ENCODE measurements at places on chromosomes 3 and 15.

GRCh38 chr3:54358969-54359694, 236.8 kb downstream of the CACNA2D3 start:
- DNase-seq = no peak

GRCh38 chr15:25932696-25933095, 69.6 kb upstream of the ATP10A start:
- DNase-seq = no peak

GRCh38 chr3:117958027-117958426, 1076.6 kb downstream of the IGSF11 start:
- no peak for DNase-seq

DNA sequence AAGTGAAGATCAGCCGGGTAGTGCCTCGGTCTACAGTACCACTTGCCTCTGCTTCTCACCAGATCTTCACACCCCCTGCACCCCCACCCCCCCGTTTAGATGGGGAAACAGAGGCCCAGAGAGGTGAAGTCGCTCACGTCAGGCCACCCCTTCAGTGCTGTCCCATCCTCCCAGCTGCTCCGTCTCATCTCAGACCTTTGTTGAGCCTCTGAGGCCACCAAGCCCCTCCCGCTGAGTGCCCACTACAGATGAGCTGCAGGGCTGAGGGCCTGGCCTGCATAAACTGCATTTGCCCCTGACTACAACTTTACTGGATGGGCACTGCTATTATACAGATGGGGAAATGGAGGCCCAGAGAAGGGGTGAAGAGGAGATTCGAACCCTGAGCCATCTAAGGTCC, 35.8 kb downstream of the ADAMTS7 start:
- DNase-seq = no peak

- no peak for DNase-seq
Measured at GRCh38 chr3:32354362-32354778, 37.3 kb upstream of the CMTM7 start.

DNA sequence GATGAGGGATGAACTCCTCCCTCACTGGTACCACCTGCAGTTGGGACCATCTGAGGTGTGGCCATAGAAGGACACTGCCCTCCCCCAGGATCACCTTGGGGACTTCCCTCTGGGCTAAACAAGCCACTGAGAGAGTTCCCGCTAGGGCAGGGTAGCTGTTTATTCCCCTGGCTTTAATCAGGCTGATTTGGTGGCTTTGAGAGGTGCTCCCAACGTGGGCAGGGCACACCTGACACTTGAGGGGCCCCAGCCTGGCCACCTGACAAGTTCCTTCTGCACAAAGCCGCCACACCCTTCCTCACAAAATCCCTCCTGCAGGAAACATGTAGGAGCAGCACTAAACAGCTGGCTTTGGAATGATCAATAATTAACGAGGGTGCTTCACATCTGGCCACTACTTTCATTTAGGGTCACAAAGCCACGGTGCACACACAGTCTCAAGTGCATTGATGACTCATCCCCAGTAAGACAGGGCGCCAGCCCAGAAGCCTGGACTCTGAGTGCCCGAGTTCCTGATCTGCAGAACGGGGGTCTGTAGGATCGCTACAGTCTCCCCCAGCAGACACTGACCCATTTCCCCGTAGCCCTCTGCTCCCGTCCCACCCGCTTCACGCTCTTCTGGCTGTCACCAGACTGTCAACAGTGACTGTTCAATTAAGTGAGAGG, 75.1 kb downstream of the ATP10A start:
- no peak for DNase-seq

- no peak for DNase-seq
Measured at GRCh38 chr3:123169492-123169929, 32.2 kb upstream of the SEC22A start.

GRCh38 chr3:62403765-62404164, 30.4 kb upstream of the FEZF2 start:
- DNase-seq = no peak

- no peak for DNase-seq
Measured at GRCh38 chr3:197431346-197431910, 124.3 kb downstream of the BDH1 start.

GRCh38 chr3:41143421-41144031, 55.8 kb upstream of the CTNNB1 start:
- DNase-seq = no peak

- DNase-seq = no peak
Measured at GRCh38 chr15:60223176-60223575, 174.6 kb downstream of the ANXA2 start.

DNA sequence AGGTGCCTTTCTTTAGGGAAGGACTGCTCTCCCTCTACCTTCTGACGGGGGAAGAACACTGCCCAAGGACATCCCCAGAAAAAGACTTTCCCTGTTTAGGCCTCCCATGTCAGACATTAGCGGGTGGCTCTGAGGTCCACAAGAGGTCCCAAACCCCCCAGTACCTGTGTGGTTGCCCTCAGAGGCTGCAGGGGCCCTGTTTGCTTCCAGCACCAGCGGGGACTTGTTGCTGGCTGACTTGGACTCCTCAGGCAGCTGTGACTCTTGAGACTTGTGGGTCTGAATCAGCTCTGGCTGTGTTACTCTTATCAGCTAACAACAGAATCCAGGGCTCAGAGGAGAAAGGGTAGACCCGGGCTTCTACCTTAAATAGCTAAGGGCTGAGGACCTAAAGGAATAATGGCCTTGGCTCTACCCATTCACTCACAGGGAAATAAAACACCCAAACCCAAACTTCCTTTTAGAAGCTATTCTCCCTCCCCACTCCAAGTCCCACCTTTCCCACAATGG, 39.2 kb downstream of the SEMA3G start:
- DNase-seq = no peak

DNA sequence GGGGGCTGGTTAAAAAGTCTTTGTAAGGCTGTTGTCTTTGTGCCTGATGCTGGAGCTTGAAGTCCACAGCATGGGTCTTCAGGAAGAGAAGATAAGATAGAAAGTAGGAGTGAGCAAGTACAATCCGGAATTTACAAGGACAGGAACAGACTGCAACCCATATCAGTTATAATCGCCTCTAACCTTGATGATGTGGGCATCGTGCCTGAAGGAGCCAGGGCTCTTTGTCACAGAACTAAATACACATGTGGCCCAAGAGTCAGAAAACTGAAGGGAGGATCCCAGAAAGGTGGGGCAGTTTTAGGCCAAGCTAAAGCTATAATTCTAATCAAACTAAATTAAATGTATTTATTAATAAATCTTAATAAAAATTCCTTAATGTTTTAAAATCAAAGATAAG, 132.2 kb downstream of the TMCO5A start:
- DNase-seq = no peak

DNA sequence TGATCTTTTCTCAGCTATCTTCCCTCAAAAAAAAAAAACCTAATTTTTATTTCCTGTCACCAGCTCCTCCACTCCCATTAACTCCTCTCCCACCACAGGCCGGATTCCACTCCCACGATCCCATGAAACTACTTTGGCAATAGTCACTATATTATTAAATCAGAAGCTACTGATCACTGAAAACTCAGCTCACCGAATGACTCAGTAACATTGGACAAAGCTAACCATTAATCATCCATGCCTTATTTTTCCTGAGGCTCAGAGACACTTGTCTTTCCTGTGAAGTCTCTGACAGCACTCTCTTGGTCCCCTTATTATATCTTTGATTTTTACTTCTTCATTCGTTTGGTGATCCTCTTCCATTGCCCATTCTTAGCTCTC, 260.2 kb downstream of the CGGBP1 start:
- no peak for DNase-seq

GRCh38 chr3:50272911-50273688, 4.2 kb downstream of the SEMA3B start:
- peak; percentile 93 for DNase-seq

GRCh38 chr15:55789066-55789660, 46.2 kb upstream of the PRTG start:
- DNase-seq = peak; percentile 32

GRCh38 chr3:183339461-183340086, 86.5 kb downstream of the B3GNT5 start:
- no peak for DNase-seq

DNA sequence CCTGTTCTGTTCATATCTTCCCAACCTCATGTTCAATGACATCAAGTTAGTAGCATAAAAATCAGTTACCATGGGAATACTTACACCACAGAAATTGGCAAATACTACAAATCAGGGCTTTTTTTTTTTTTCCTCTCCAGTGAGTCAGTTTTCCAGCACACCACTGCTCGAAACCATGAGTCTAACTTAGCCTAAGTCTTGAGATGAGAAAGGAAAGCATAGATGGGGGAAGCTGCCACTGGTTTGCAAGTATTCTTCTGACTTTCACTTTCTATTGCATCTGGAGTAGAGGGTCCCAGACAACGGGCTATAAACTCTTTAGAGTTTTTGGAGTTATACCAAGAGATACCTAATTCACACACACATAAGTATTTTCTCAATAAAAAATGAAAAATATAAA, 416.1 kb upstream of the LMCD1 start:
- no peak for DNase-seq

- DNase-seq = no peak
Measured at GRCh38 chr3:136920904-136921611, 36.7 kb upstream of the IL20RB start.

- DNase-seq = no peak
Measured at GRCh38 chr3:70603103-70603502, 290.7 kb upstream of the MDFIC2 start.

DNA sequence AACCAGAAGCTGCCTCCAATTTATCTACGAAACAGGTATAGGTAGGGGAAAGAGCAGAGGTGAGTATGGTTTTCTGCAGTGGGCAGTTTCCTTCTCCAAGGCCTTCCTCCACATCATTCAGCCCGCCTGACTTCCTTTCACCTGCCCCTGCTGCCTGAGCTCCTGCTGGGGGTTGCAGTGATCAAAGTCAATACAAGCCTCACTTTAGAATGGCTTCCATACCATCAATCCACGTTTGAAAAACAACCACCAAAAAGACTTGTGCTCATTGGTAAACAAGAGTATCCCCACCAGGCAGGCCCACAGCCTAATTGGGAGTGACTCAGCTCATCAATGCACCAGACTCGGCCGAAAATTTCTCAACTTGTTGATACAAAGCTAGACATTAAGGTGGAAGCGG, 159.9 kb downstream of the MAGI1 start:
- no peak for DNase-seq

- DNase-seq = no peak
Measured at GRCh38 chr3:63762934-63763550, 56.1 kb upstream of the C3orf49 start.

DNA sequence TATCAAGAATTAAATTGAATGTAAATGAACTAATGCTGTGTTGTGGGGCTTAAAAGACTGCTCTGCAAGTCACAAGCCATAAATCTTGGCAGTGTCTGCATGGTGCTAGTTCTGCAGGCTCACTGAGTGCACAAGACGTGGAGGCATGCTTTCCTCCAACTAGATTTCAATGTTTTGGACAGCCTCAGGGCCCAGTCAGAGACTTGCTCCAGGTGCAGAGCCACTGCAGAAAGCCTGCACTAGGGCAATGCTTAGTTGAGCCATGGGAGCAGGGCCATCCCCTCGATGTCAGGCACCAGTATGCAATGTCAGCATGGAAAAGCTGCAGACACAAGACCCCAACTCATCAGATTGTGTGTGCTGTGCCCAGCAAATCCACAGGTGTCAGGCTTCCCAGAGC, 234.5 kb upstream of the CDIN1 start:
- DNase-seq = no peak

DNA sequence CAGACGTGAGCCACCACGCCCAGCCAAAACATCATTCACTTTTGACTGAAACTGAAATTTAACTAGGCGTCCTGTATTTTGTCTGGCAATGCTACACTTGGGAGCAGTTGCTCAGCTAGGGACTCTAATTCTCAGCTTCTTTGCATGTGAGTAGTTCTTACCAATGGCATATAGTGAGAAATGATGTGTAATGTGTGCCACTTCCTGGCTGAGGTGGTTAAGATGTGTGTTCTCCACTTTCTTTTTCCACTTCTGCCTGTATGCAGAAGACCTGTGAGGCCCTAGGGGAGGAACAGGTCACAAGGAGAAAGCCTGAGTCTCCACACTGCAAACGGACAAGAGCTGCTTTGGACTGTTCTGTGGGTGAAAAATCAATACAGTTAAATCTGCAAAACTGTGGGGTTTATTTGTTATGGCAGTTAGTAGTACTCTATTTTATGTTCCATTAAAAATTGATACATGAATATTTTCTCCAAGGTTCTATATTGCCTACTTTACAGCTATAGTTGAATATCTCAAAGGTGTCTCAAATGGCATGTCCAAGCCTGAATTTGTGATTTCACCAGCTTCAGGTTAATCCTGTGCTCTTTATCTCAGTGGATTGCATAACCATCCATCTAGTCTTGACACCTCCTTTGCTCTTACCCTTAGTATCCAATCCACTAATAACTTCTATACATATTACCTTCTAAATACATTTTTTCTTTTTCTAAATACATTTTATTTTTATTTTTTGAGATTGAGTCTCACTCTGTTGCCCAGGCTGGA, 59.3 kb downstream of the NR1D2 start:
- no peak for DNase-seq

DNA sequence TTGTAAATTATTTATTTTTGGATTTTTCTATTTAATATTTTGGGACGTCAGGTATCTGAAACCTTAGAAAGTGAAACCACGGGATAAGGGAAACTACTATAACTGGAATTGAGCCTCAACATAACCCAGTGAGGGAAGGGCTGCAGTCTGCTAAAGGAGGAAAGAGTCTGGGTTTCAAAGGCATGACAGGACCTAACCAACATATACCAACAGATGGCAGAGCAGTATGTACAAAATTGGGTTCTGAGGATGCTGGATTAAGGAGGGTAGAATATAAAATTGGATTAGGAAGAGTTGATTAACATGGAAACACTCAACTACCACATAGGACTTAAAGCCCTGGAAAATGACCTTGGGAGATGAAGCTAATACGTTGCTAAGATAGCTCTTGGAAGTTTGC, 603.5 kb downstream of the MECOM start:
- no peak for DNase-seq

DNA sequence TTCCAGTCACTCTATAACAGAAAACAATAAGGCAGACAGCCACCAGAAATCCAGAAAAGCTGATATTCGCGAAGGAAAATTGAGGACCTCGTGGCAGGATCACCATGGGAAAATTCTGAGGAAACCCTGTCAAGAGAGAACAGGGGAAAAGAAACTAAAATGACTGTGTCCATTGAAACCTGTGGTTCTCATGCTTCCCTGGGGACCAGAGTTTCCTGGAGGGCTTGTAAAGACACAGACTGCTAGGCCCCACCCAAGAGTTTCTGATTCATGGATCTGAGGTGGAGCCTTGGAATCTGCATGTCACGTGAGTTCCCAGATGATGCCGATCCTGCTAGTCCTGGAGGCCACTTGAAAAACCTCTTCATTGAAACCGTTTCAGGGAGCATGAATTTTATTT, 420.5 kb downstream of the EPHB1 start:
- DNase-seq = no peak

GRCh38 chr15:85488997-85489396, 108.6 kb downstream of the AKAP13 start:
- no peak for DNase-seq

DNA sequence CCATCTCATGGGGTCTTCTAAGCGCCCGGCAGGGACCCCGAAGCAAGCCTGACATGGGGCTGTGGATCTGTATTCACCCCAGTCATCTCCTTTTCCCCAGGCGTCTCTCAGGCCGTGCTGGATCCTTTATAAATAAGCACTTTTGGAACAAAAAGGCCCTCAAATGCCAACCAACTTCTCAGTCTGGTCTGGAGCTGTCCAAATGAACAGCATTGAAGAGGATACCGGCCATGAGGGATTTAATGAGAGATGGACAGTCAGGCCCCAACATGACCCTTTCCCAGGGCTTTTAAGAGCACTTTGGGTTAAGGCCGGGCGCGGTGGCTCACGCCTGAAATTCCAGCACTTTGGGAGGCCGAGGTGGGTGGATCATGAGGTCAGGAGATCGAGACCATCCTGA, 89.2 kb upstream of the SPATA12 start:
- no peak for DNase-seq

- no peak for DNase-seq
Measured at GRCh38 chr3:3509665-3510064, 289.6 kb upstream of the LRRN1 start.
